ENCODE measurements at places on chromosomes 4 and X.

DNA sequence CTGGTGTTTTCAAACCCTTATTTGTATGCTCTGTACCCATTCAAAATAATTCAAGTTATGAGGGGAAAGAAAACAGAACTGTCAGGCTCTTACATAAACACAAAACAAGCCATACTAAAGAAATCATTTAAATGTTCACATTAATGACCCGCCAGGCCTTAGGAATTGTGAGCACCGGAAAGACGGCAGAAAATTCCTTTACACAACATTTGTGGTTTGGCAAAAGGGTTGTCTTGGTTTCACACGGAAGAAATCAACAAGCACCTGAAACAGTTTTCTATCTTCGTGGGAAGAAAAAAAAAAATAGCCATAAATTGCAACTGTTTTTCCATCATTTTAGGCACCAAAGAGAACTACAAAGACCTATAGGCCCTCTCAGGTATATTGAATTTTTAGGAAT is 188.5 kb upstream of the FTHL17 start:
- DNase-seq, result no peak

GRCh38 chrX:150165776-150166610 is 197.1 kb upstream of the MAMLD1 start:
- no peak for DNase-seq

- DNase-seq, result no peak
These were observed 127.4 kb downstream of the LAS1L start for GRCh38 chrX:65407157-65407626.

DNA sequence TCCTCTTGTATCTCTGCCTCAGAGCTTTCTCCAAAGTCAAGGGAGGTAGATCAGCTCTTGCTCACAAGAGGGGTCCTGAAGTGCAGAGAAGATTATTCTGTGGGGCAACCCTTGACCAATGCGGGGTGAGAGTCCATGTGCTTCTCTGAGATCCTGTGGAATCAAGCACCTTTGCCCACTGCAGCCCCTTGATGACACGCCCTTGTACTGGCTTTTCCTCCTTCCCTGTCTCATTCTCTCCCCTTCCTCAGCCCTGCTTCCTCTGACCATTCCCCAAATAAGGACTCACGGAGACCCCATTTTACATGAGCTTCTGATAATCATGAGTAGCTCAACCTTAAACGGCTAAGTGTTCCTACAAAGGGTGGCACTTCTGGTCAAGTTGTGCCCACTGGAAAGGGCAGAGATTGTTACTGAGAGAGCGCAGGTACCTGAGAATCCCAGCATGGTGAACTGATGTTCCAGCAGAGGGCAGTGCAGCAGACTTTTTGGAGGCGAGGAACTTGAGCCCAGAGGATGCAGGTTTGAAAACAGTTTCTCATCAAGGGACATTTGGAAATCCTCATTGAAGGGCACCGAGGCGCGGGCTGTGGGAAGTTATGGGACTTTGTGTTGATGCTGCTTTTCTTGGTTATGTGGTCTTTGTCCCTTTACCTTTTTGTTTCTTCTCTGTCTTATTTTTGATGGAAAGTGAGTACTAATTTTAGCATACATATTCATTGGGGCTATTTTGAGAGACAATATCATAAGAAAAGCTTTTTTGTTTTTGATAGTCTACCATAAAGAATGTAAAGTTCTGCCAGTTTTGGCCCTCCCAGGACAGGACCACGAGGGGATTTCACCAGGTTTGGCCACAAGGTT is 201.3 kb downstream of the RBM46 start:
- peak; percentile 58 for DNase-seq

DNA sequence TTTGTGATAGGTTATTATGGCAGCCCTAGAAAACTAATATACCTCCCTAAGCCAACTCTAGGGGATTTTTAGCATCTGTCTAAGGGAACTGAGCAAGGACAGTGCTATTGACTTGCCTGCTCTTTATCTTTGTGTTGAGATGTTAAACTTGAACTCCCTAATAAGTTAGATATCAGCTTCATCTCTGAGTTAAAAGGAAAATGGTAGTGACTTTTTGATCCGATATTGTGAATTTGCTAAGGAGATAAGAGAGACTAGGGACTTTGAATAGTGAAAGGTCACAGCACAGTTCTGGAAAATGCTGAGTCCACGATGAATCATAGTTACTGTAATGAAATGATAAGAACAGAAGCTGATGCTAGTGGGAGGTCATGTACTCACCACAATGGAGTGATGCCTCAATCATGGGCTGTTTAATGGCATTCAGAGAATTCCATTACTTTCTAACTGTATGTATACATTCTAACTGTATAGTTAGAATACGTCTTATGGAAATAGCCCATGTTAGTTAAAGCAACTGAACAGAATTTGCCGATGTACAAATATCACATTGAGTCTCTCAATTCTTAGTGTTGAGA is 147.2 kb downstream of the GLRA3 start:
- DNase-seq, result no peak

DNA sequence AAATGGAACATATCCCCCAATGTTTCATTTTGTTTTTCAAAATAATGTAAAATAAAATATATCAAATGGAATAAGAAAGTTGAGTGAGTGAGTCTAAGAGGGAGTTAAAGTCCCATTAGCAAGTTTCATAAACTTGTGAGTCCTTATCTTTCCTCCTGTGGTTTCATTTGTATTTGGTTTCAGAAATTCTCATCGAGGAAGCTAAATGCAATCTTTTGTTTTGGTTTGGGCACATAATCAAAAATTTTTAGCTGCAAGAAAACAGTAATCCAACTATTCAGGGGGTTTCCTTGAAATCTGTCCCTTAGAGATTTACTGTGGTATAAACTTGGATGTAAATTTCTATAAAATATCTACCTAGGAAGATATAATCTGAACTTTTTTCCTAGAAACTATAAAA is 124.2 kb downstream of the CAMK2D start:
- DNase-seq, result no peak

- peak; percentile 24 for DNase-seq
These were observed 30.3 kb downstream of the CCNI start for GRCh38 chr4:77045490-77045889.

DNA sequence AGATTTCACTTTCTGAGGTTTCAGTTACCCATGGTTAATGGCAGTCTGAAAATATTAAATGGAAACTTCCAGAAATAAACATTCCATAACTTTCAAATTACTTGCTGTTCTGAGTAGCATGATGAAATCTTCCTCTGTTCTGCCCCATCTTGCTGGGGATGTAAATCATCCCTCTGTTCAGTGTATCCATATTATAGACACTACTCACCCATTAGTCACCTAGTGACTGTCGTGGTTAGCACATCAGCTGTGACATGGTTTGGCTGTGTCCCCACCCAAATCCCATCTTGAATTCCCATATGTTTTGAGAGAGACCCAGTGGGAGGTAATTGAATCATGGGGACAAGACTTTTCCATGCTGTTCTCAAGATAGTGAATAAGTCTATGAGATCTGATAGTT is 125.5 kb upstream of the GIMD1 start:
- DNase-seq, result no peak

GRCh38 chr4:40552536-40552935 is 77.1 kb downstream of the RBM47 start:
- no peak for DNase-seq

- DNase-seq, result no peak
These were observed 4.2 kb upstream of the SRPK3 start for GRCh38 chrX:153776611-153777045.

DNA sequence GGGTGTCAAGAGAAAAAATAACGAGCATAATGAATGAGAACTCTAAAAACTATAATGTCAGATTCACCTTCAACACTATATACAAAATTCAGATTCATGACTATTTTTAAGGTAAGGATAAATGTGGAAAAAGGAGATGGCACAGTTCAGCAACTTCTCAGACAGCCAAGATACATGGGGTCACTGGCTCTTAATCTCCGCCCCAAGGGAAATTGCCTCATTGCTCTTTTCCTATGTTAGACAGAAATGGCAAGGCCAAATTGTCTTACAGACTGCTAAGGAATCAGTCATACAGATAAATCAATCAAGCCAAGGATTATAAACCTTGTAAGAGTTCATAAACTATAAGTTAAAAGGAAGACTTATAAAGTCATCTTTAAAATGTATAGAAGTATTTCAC is 183.4 kb downstream of the OPHN1 start:
- no peak for DNase-seq

GRCh38 chrX:43978226-43978625 is 5.0 kb upstream of the NDP start:
- no peak for DNase-seq

- no peak for DNase-seq
These were observed 42.3 kb downstream of the SPATA4 start for GRCh38 chr4:176153124-176153523.

- DNase-seq, result no peak
These were observed 327.0 kb upstream of the DKK2 start for GRCh38 chr4:107363125-107363524.

- no peak for DNase-seq
These were observed 983.7 kb downstream of the RAB28 start for GRCh38 chr4:12500409-12500808.

DNA sequence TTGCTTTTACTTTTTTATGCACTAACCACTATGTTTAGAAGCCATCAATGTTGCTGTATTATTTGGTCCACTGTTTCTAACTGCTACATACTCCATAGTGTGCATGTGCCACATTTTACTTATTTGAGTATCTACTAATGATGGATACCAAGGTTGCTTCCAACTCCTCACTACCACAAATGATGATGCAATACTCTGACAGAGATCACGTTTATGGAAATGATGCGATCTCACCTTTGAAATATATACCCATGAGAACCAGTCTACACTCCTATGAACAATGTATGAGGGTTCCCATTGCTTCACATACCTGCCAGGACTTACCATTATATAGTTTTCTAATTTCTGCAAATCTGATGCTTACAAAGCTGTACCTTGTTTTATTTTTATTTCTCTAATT is 44.2 kb downstream of the HUWE1 start:
- no peak for DNase-seq

DNA sequence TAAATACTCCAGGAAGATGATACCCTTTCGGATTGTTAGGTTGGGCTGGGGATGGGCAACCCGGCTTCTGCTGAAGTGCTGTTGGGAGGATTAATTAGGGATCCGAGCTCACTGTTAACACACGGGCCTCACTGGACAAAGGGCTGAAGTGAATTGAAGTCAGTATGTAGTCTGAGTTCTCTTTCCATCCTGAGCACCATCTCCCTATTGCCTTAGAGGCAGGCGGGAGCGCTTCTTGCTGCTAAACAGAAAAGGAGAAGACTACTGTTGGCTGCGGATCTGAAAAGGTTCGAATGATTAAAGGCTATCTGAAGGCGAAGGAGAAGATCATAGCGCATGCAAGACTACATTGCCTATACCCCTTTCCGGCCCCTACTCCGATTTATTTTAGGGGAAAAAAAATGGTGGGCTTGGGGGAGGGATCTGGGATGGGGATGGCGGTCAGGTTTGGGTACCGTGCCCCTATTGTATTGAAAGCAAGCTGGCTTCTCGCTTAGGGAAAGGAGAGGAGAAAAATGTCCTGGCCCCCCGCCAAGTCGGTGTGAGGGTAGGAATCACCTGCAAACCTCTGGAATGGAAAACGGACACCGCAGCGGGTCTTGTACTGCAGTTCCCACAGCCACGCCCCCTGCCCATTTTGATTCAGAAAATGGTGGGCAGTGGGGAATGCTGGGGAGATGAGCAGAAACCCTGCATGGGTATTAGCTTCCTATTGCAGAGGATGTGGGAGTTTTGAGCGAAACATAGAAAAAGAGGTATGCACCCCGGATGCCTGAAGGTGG is 22.3 kb downstream of the MORF4L2 start:
- no peak for DNase-seq

- DNase-seq, result no peak
These were observed 106.2 kb upstream of the RAPGEF2 start for GRCh38 chr4:158996669-158997074.

- DNase-seq, result no peak
These were observed 96.3 kb downstream of the ZNF827 start for GRCh38 chr4:145842224-145842887.

GRCh38 chrX:10168226-10168625 is 11.5 kb downstream of the CLCN4 start:
- DNase-seq, result no peak

GRCh38 chrX:12843668-12844279 is 23.1 kb upstream of the TLR7 start:
- DNase-seq, result no peak

DNA sequence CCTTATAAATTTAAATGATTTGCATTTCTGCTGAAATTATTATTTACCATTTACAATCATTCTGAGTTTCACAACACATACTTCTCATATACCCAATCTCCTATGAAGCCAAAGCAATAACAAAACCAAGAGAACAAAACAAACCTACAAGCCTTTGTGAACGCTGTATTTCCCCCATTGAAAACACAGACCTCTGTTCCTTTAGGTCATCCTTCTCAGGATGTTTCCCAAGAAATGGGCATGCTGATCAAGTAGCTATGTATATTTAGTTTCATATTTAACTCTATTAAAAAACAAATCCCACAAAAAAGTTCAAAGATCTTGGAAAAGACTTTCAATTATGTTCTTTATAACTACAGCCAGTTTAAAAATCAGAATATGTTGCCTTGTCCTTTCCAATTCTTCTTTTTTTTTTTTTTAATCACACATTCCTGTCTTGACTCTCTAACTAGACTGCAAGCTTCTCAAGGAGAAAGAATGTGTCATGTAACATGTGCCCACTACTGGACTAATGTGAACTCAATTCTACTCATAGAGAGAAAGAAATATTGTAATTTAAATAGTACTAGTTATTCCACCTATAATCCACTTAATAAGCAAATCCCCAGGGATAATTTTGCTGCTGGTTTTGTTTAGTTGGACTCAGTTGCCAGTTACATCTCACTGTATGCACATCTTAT is 84.3 kb upstream of the PRSS48 start:
- no peak for DNase-seq

DNA sequence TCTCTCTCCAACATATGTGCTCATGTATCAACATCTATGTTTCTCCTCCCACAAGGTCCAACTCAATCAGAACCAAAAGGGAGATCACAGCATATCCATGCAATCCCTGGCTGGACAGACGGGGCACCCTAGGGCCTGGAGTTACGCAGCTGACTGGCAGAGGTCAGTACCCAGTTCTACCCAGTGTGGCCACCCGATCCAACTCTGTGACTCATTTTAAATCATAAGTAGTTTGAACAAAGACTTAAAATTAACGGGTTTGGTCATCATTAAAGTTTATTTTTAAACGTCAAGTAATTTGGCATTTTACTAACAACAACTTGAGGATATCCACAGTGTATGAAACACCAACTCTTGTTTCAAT is 59.5 kb downstream of the APBB2 start:
- DNase-seq, result no peak

GRCh38 chr4:102501447-102501696 is 213 bp downstream of the NFKB1 start:
- no peak for DNase-seq
